Testis (tissue), 5 donors: ENCODE measurements at places on chromosomes 2 and 18. TPM values are rescaled to one million over a fixed set of nuclear protein-coding genes. Genes with fewer than 3 reads are reported as not detected.

- H3K4me1 ChIP-seq = no peaks in the 10 kb centered on the region
- H3K36me3 ChIP-seq = no peaks in the 10 kb centered on the region
- H3K4me3 ChIP-seq = no peak overlapping the region
- no peak for DNase-seq
- no peak overlapping the region for H3K27ac ChIP-seq
- H3K27me3 ChIP-seq = no peaks in the 10 kb centered on the region
Measured at GRCh38 chr2:142862299-142862698, 15.2 kb upstream of the KYNU start.

GRCh38 chr18:72091369-72091768 is 452.8 kb downstream of the CBLN2 start:
- no peak for DNase-seq
- H3K4me1 ChIP-seq = no peaks in the 10 kb centered on the region
- no peaks in the 10 kb centered on the region for H3K36me3 ChIP-seq
- no peak overlapping the region for H3K27ac ChIP-seq

GRCh38 chr2:47028846-47029560 is 113.4 kb upstream of the MCFD2 start:
- DNase-seq = no peak
- no peaks in the 10 kb centered on the region for H3K36me3 ChIP-seq
- H3K27ac ChIP-seq = no peak overlapping the region
- H3K4me1 ChIP-seq = peaks cover 14% of the 10 kb centered on the region
- no peak overlapping the region for H3K4me3 ChIP-seq

DNA sequence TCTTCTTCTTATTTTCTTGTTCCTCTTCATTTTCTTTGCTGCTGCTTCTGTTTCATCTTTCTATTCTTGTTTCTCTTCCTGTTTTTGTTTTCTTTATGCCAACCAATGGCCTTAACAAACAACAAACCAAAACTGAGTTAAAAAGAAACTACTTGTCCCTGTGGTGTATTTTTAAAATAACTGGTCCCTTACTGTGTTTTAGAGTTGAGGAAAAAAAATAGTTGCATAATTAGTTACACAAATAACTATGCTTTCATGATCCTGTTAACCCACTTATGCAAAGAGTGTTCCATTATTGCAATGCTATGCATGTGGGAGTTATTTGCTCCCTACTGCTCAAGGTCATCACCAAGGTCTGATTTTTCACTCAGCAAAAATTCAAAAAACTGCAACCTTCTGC is 39.5 kb upstream of the IMP4 start:
- no peak for DNase-seq
- no peaks in the 10 kb centered on the region for H3K4me1 ChIP-seq
- no peak overlapping the region for H3K27ac ChIP-seq
- H3K27me3 ChIP-seq = no peaks in the 10 kb centered on the region
- no peaks in the 10 kb centered on the region for H3K36me3 ChIP-seq

Gene CCDC102B
- 25.1 TPM for total RNA-seq

DNA sequence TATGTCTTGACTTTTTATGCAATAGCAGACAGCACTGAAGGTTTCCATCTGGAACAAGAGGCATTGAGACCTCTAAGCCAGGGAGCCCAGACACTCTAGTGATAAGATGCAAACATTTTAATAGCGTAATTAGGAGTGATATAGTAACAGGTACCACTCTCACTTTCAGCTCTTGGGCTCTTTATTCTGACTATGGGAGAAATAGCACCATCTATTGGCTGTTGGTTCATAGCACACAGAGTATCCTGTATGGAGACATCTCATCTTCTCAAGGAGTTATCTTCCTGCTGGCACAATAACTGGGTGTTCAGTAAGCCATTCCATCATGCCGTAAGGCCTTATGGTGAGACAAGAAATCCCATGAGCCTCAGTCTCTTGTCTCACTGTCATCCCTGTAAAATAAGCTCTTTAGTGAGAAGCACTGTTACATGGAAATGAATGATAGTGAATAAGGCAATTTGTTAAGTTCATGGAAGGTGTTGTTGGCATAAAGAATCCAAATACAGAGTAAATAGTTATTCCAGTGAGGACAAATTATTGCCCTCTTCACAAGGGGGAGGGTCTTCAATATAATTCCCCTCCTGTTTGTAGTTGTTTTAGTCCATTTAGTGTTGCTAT is 48.3 kb downstream of the THUMPD2 start:
- H3K36me3 ChIP-seq = no peaks in the 10 kb centered on the region
- no peak overlapping the region for H3K4me3 ChIP-seq
- H3K27me3 ChIP-seq = no peaks in the 10 kb centered on the region
- H3K27ac ChIP-seq = no peak overlapping the region

GRCh38 chr2:191385416-191386160 is 140.4 kb downstream of the MYO1B start:
- no peaks in the 10 kb centered on the region for H3K4me1 ChIP-seq
- H3K27me3 ChIP-seq = no peaks in the 10 kb centered on the region
- no peaks in the 10 kb centered on the region for H3K36me3 ChIP-seq
- H3K27ac ChIP-seq = no peak overlapping the region

GRCh38 chr2:112957511-112957910 is 20.3 kb upstream of the IL36G start:
- no peak overlapping the region for H3K4me3 ChIP-seq
- no peaks in the 10 kb centered on the region for H3K4me1 ChIP-seq
- DNase-seq = no peak
- H3K27me3 ChIP-seq = no peaks in the 10 kb centered on the region
- no peak overlapping the region for H3K27ac ChIP-seq
- no peaks in the 10 kb centered on the region for H3K36me3 ChIP-seq

Gene NEURL3
- total RNA-seq = 1.7 TPM

GRCh38 chr2:197292619-197293018 is 18.0 kb downstream of the ANKRD44 start:
- H3K4me3 ChIP-seq = no peak overlapping the region
- H3K27ac ChIP-seq = no peak overlapping the region
- no peaks in the 10 kb centered on the region for H3K36me3 ChIP-seq
- DNase-seq = no peak
- H3K27me3 ChIP-seq = no peaks in the 10 kb centered on the region

Gene C2orf15
- total RNA-seq = 3.1 TPM

Gene IL1F10
- 0.68 TPM for total RNA-seq

DNA sequence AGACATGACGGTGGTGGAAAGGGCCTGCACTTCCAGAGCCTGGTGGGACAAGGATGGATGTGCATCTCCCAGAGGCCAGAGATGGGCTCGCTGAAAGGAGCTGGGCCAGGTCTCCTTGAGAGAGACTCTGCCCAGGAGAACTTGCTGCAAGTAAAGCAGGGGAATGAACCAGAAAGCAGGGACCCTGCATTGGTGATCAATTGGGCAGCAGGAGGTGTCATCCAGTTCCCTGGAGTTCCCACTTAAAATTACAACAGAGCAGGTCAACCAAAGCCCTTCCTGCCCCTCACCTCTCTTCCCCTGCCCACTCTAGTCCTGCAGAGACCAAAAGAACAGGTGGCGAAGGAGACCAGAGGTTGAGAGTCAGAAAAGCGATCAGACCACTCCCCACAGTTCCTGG is 69.7 kb upstream of the CAB39 start:
- H3K4me3 ChIP-seq = no peak overlapping the region
- no peaks in the 10 kb centered on the region for H3K27me3 ChIP-seq
- H3K27ac ChIP-seq = no peak overlapping the region
- H3K4me1 ChIP-seq = no peaks in the 10 kb centered on the region
- DNase-seq = no peak
- H3K36me3 ChIP-seq = no peaks in the 10 kb centered on the region

DNA sequence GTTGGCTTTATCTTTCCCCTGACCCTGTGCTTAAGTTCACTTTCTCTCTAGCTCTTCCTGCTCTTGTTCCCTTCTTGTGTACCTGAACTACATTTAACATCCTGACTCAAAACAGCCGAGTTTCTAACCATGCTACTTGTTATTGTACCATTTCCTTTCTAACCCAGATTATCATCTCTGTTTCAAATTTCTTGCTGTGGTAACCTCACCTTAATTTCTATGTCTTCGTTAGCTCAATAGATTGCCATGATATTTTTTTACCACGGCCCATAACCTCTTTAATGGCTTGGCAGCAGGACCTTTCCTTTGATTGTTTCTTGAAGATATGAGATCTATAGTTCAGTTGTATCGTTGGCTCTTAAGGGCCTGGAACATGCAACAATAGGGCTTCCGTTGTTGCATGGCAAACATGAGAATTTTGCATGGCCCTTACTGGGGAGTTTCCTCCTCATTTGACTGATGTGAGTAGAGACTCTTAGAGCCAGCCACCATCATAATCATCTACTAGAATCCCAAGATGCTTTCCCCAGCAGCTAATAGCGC is 11.1 kb downstream of the CFAP36 start:
- H3K4me1 ChIP-seq = no peaks in the 10 kb centered on the region
- no peaks in the 10 kb centered on the region for H3K36me3 ChIP-seq
- no peaks in the 10 kb centered on the region for H3K27me3 ChIP-seq
- DNase-seq = no peak

DNA sequence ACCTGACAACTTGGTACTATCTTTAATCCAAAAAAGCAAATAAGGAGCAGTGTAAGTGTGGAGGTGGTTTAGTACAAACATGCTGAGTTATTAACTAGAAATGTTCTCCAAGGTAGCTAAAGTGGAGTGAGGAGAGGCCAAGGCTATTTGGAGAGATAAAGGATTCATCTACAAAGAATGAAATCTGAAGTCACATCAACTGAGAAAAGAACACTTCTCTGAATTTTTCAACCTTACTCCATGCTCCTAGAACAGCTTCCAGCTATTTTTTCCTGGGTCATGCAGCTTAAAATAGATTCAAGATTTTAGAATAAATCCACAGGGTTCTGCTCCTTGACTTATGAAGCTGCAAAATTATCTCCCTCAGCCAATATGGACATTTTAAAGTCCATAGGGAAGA is 18.7 kb downstream of the IMMT start:
- no peaks in the 10 kb centered on the region for H3K36me3 ChIP-seq
- no peaks in the 10 kb centered on the region for H3K27me3 ChIP-seq
- no peaks in the 10 kb centered on the region for H3K4me1 ChIP-seq
- no peak for DNase-seq
- H3K4me3 ChIP-seq = no peak overlapping the region

Gene RASGRP3
- 26.3 TPM for total RNA-seq

DNA sequence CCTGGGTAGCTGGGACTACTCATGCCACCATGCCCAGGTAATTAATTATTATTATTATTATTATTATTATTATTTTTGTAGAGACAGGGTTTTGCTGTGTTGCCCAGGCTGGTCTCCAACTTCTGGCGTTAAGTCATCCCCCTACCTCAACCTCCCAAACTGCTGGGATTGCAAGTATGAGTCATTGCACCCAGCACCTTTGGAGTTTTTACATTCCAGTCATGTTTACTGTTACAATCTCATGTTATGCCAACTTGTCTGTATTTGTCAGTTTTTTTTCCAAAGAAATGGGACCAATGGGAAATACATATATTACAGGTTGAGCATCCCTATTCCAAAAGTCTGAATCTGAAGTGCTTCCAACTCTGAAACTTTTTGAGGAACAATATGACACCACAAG is 903.8 kb downstream of the SLC4A3 start:
- DNase-seq = no peak
- no peak overlapping the region for H3K27ac ChIP-seq
- no peaks in the 10 kb centered on the region for H3K36me3 ChIP-seq
- no peaks in the 10 kb centered on the region for H3K27me3 ChIP-seq
- no peak overlapping the region for H3K4me3 ChIP-seq

DNA sequence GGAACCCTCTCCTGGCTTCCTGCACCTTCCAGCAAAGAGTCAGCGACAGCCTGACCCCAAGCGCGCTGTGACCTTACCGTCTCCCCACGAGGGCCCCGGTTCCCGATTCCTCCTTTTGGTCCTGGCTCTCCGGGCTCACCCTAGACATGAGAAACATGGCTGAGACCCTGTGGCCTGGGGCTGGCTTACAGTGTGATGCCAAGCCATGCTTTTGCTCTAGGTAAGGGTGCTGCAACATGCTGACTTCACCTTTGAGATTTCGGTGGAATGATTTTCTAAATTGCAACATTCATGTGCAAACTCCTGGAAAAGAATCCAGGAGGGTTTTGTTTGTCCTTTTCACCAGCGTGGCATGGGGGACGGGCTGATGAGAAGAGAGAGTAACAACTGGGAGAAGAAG is 63.9 kb downstream of the COL6A3 start:
- no peak overlapping the region for H3K4me3 ChIP-seq
- no peaks in the 10 kb centered on the region for H3K36me3 ChIP-seq
- no peak for DNase-seq
- no peak overlapping the region for H3K27ac ChIP-seq
- no peaks in the 10 kb centered on the region for H3K27me3 ChIP-seq
- no peaks in the 10 kb centered on the region for H3K4me1 ChIP-seq

GRCh38 chr18:35197296-35197695 is 43.5 kb upstream of the ZNF397 start:
- H3K36me3 ChIP-seq = no peaks in the 10 kb centered on the region
- H3K4me3 ChIP-seq = no peak overlapping the region
- no peak for DNase-seq
- H3K4me1 ChIP-seq = no peaks in the 10 kb centered on the region
- H3K27me3 ChIP-seq = no peaks in the 10 kb centered on the region

- H3K27ac ChIP-seq = no peak overlapping the region
- no peaks in the 10 kb centered on the region for H3K36me3 ChIP-seq
- H3K4me1 ChIP-seq = no peaks in the 10 kb centered on the region
Measured at GRCh38 chr18:24974431-24974830, 377.5 kb downstream of the ZNF521 start.

Gene SPP2
- not detected for total RNA-seq

Gene L3MBTL4
- total RNA-seq = 50.9 TPM

DNA sequence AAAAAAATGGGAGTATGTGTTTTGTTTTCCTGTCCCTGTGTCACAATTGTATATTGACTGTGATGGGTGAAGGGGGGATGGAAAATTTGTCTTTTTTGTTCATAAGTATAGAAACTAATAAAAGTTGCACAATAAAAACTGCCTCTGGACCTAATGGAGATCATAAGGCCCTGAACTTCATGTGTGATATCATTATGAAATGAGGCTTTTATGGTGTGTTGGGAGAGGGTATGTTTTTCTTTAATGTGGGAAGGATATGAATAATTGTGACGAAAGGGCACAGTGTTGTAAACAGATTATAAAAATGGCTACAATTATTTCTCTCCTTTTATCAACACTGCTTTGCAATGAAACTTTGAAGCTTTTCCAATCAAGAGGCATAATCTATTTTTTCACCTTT is 1889.3 kb upstream of the CELF4 start:
- DNase-seq = no peak
- H3K27me3 ChIP-seq = no peaks in the 10 kb centered on the region
- no peak overlapping the region for H3K27ac ChIP-seq
- no peak overlapping the region for H3K4me3 ChIP-seq
- peaks cover 4% of the 10 kb centered on the region for H3K4me1 ChIP-seq
- H3K36me3 ChIP-seq = no peaks in the 10 kb centered on the region

DNA sequence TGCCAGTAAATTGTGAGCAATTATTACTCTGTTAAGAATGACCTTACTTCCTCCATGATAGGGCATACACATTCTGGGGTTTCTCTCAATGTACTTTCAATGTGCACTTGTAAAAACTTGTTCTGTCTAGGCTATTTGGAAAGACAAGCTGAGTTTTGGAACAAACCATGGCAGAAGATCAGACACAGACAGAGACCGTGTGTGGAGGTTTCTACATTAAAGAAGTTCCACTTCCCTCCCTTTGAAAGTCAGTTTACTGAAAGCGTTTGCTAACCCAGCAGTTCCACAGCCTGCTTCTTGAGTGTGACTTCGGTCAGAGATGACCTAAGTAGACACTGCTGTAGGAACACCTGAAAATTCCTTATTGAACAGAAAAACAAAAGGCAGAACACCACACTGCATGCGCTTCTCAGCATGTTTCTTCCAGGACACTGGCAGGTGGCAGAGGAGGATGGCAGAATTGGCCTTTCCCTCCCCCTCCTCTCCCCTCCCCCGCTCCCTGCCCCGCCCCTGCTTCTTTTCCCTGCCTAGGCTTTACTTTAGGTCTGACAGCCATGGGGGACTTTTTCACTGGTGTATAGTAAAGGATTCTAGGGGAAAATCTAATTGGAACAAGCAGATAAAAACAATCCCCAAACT is 109.8 kb downstream of the NOL10 start:
- no peaks in the 10 kb centered on the region for H3K4me1 ChIP-seq
- no peak overlapping the region for H3K27ac ChIP-seq
- no peak overlapping the region for H3K4me3 ChIP-seq
- H3K36me3 ChIP-seq = no peaks in the 10 kb centered on the region
